ENCODE measurements at places on chromosomes 7 and 10.

- no peak for DNase-seq
These were observed 604 bp upstream of the STAM start for GRCh38 chr10:17643339-17643754.

- DNase-seq, result no peak
These were observed 21.3 kb upstream of the SPOCK2 start for GRCh38 chr10:72109636-72110157.

GRCh38 chr10:45052700-45053099, 52.0 kb downstream of the ZNF22 start:
- no peak for DNase-seq

GRCh38 chr7:96320442-96320841, 1.5 kb downstream of the SLC25A13 start:
- DNase-seq, result no peak

DNA sequence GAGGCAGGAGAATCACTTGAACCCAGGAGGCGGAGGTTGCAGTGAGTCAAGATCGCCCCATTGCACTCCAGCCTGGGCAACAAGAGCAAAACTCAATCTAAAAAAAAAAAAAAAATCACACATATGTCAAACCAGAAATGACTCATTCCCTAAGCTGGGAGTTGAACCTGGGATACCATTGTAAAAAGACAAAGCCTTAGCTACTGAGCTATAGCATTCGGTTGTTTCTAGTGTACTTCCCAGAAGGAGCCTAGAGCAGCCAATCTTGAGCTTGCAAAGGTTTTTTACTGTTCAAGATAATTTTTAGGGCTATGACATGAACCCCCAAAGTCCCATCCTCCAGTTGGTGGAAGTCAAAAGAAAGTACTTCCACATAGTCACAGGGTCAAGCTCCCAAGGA, 87.9 kb downstream of the ZNF467 start:
- DNase-seq, result no peak

DNA sequence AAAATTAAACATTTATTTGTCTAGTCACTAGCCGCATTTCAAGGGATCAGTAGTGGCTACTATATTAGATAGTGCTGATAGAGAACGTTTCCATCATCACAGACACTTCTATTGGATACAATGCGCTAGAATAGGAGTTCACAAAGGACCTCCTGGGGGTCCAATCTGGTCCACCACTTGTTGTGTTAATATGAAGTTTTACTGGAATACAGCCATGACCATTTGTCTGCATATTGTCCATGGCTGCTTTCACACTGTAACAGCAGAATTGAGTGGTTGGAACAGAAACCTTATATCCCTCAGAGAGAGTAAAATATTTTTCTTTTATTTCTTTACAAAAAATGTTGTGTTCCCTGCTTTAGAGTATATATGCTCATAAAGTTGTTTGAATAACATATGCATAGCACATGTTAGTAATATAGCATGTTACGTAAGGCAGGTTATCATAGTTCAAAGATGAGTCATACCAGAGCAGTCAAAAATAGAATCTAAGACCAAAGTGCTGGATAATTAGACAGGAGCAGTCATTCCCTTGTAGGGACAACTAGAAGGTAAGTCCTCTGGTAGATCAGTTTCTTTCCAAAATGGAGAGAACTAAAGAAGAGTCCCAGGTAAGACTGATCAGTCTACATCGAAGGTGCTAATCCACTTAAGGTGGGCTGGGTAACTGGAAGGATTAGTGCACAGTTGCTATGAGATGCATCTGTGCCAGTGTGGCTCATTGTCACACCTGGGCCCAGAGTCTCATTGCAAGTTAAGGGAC, 14.9 kb downstream of the BZW2 start:
- no peak for DNase-seq

GRCh38 chr7:69651101-69651590, 52.9 kb downstream of the AUTS2 start:
- no peak for DNase-seq

GRCh38 chr7:3157566-3158287, 114.1 kb upstream of the CARD11 start:
- no peak for DNase-seq

DNA sequence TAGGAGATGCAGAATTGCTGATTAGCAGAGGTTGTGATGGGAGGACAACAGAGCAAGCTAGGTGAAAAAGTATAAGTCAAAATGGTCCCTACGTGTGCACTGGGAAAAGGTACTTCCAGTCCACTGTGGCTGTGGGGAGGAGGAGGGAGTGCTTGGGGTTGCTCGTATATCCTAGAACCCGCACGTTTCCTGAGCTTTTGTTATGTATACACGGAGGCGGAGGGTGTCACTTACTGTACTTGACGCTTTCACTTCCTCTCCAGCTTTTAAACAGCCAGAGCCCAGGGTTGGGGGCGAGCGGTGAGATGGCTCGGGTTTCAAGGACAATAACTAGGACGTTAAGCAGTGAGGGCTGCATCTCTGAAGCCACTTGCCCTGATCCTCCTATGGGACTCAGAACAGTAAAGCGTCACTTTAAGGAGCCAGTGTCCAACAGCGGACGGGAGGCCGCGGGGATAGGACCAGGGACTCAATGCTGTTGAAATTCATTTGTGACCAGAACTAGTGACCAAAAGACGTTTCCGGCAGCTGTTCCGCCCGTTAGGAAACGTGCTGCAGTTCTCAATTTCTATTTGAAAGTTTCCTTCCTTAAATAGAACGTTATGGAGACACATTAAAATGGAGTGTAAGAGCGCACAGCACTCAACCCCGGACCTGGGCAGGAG, 985 bp upstream of the ETV1 start:
- DNase-seq, result no peak

GRCh38 chr10:132739225-132739613, 46.7 kb downstream of the NKX6-2 start:
- DNase-seq, result no peak

GRCh38 chr10:57605948-57606485, 661.7 kb downstream of the IPMK start:
- DNase-seq, result no peak

DNA sequence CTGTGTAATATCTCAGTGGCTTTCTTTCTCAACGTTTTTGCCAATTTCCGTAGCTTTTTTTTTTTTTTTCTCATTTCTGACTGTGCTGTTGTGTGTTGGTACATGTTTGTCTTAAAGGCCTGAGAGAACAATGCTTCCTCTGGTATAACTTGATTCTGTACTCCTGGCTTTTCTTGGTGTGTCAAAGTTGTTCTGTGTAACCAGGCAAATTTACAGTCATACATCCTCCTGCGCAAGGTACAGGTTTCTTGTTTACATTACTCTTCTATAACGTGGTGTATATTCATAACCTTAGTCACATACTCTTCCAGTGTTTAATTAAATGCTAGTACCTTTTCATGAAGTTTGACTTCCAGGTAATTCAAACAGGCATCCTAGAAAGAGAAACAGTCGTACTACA, 8.3 kb upstream of the ARHGAP12 start:
- DNase-seq, result no peak

- no peak for DNase-seq
These were observed 4.1 kb downstream of the NUDT1 start for GRCh38 chr7:2245883-2246675.

GRCh38 chr10:32446536-32447406, 831 bp downstream of the CCDC7 start:
- no peak for DNase-seq

- no peak for DNase-seq
These were observed 3.4 kb upstream of the MNX1 start for GRCh38 chr7:157013602-157014549.

DNA sequence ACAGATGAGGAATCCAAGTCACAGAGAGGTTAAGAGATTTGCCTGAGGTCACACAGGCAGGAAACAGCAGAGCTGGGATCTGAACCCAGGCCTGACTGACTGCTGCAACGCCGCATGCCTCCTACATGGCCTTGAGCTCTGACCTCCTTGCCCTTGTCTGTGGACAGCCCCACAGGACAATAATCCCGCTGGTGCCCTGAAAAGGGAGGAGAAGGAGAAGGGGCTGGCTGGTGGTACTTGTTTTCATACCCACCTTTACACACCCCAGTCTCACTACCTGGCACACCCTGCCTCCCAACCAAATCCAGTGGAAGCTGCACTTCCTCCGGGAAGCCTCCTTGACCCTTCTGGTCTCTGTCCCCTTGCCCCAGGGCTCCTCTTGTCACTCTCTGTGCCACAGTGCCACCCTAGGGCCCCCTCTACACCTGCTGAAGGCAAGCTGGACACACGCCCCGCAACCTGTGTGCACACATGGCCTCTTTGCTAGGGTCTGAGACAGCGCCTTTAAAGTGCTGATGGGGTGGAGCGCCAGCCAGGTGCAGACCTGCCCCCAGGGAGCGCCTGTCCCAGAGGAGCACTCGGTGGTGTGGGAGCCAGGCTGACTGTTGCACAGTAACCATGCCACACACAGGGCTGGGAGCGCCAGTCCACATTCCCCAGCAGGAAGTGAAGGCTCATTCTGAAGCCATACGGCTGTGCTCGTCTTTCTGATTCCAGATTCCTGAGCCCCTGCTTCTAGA, 38.6 kb downstream of the ZCCHC24 start:
- no peak for DNase-seq

GRCh38 chr10:132906106-132906505, 36.3 kb downstream of the CFAP46 start:
- no peak for DNase-seq

- no peak for DNase-seq
These were observed 47.3 kb downstream of the ARHGAP22 start for GRCh38 chr10:48557511-48558123.

DNA sequence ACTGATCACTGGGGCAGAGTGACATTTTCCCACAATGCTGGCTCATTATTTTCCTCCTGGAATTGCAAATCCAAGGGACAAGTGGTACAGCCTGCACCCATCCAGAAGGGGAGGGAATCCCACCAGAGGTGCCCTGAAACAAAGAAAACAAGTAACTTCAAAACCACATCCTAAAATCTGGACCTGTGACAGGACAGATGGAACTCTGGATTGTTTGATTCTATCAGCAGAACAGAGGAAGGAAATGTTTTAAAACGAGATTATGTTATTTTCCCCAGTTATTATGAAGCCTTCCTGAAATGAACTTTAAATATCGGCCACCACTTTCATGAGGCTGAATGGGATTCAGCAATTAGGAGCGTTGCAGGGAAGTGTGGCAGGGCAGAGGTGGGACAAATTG, 62.2 kb upstream of the ECHDC3 start:
- no peak for DNase-seq

- DNase-seq, result no peak
These were observed 594 bp downstream of the ZNF503 start for GRCh38 chr10:75400771-75401568.

DNA sequence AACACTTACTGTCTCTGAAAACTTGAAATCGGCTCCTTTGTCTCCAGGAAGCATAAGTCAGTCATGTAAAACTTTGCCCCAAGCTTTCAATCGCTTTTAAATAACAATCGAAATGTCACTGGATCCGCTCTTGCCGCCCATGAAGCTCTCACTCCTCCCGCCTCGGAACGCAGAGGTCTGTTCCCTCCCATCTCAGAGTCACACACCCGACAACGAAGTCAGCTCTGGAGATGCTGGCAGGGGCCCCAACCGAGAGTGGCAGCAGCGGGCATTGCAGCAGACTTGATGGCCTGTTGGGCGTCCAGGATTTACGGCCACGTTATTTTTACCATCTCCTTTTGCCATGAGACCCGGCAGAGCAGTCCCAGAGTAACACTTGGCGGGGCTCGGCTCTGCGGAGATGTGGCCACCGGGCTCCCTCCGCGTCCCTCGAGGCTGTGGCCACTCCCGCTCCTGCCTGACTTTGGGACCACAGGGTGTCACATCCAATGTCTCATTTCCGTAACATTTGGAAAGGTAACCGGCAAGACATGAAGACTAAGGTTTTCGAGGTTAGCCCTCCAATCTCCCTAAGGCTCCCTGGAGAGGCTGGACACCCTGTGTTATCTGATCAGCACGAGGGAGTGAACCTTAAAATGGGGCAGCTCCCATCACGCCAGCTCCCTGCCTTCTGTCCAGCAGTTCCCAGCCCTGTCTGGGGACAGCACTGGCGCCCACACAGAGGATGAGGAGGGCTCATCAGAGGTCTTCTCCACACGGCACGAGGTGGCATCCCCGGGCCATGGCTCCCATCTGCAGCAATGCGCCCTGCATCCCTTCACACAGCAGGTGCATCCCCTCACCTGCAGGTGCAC, 62.8 kb upstream of the ADGRA1 start:
- DNase-seq, result no peak

- DNase-seq, result no peak
These were observed 445.1 kb upstream of the ZMIZ1 start for GRCh38 chr10:78623578-78624215.

DNA sequence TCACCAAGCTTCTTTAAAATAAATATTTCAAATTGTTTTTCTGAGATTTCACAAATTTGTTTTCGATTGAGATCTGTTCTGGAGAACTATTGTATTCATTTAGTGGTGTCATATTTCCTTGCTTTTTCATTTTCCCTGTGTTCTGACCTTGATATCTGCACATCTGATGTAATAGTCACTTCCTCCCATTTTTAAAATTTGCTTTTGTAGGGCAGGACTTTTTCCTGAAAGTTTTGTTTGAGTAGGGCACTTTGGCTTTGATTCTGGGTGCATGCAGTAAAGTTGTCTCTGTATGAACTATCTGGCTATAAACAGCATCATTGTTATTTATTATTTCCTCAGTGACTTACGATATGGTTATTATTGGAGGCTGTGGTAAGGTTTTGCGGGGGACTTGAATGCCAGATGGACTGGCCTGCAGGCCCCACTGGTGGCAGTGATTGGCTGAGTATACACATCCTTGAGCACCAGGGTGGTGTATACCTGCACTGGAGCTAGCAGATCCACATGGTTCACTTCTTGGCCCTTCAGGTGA, 83.6 kb downstream of the CSTF2T start:
- DNase-seq, result no peak

GRCh38 chr10:105706281-105707026, 1065.4 kb downstream of the SORCS3 start:
- DNase-seq, result no peak

- DNase-seq, result no peak
These were observed 2.4 kb downstream of the NCAPG2 start for GRCh38 chr7:158702196-158702595.

- DNase-seq, result no peak
These were observed 65.5 kb downstream of the GRB10 start for GRCh38 chr7:50717181-50717580.

DNA sequence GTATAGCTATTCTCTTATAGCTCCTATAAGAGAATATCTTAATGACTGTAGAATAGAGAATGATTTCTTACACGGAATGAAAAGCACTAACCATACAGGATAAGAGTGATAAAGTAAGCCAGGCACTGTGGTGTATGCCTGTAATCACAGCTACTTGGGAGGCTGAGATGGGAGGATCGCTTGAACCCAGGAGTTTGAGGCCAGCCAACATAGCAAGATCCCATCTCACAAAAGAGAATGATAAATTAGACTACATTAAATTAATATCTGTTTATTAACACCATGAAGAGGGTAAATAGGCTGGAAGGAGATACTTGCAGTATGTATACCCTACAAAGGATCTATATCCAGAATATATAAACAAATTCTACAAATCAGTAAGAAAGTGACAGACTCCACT, 12.2 kb upstream of the OIT3 start:
- DNase-seq, result no peak

GRCh38 chr10:34651416-34652195, 163.5 kb downstream of the PARD3 start:
- no peak for DNase-seq

Data from effector CD4-positive, alpha-beta T cell (primary cell).